ENCODE measurements at places on chromosomes 13 and 19. TPM values are rescaled to one million over a fixed set of nuclear protein-coding genes. Genes with fewer than 3 reads are reported as not detected.
A peak's percentile ranks its signal among the peaks of the same experiment; 100 is the strongest.

DNA sequence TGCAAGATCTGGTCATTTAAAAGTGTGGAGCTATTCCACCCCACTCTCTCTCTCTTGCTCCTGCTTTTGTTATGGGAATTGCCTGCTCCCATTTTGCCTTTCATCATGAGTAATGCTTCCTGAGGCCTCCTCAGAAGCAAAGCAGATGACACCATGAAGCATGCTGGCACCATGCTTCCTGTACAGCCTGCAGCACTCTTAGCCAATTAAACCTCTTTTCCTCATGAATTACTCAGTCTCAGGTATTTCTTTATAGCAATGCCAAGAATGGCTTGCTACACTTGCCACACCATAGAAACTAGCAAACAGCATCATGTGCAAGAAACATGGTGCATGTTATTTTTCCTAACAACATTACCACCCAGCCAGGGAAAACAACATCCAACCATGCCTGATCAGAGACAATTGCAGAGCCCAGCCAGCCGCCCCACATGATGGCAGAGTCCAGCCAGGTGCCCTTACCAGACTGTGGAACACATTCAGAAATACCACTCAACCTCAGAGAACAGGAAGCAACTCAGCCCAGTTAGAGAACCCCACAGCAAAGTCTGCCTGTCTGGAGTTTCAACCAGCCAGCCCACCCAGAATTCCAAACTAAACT is 36.9 kb downstream of the SYDE1 start:
- no peaks in the 10 kb centered on the region for H3K36me3 ChIP-seq
- no peak overlapping the region for H3K4me3 ChIP-seq
- peaks cover 3% of the 10 kb centered on the region for H3K27me3 ChIP-seq
- no peak for DNase-seq
- no peaks in the 10 kb centered on the region for H3K4me1 ChIP-seq

GRCh38 chr13:52980695-52981094 is 47.9 kb upstream of the OLFM4 start:
- no peak overlapping the region for H3K27ac ChIP-seq
- H3K4me3 ChIP-seq: no peak overlapping the region
- DNase-seq: no peak

GRCh38 chr13:34335014-34336007 is 517.4 kb downstream of the RFC3 start:
- no peaks in the 10 kb centered on the region for H3K4me1 ChIP-seq
- no peak overlapping the region for H3K27ac ChIP-seq
- no peaks in the 10 kb centered on the region for H3K36me3 ChIP-seq
- no peak overlapping the region for H3K4me3 ChIP-seq

DNA sequence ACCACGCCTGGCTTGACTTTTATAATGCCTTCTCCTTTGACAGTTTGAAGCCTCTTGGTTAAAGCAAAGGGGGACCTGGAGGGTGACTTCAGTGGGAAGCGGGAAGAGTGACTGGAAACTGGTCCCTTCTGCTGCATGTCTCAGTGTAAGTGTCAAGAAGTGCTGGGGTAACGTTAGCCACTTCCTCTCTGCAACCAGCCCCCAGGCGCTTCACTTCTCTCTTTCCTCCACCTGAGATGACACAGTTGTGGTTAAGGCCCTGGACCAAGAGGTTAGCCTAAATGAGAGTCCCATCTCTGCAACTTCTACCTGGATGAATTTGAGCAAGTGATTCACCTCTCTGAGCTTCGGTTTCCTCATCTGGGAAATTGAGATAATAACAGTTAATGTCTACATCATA is 16.3 kb downstream of the LEUTX start:
- no peak for DNase-seq
- H3K4me3 ChIP-seq: no peak overlapping the region
- H3K36me3 ChIP-seq: no peaks in the 10 kb centered on the region

DNA sequence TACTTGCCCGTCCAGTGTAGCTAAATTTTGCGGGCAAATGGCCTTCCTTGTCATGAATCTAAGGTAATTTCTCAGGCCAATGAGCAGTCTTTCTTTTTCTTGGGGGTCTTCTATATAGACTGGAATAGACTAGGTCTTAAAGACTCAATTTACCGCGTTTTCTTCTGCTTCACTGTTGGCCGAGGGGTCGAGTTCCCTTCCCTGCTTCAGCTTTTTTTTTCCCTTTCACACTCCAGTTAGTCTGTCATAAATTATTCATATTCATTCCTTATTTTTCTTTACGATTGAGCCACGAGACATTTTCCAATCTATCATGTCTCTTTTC is 276 bp downstream of the ALG11 start:
- H3K36me3 ChIP-seq: peaks cover 8% of the 10 kb centered on the region
- no peak for DNase-seq
- peaks cover 16% of the 10 kb centered on the region for H3K4me1 ChIP-seq
- peak overlapping the region; percentile 98 for H3K4me3 ChIP-seq
- peak overlapping the region; percentile 98 for H3K27ac ChIP-seq

DNA sequence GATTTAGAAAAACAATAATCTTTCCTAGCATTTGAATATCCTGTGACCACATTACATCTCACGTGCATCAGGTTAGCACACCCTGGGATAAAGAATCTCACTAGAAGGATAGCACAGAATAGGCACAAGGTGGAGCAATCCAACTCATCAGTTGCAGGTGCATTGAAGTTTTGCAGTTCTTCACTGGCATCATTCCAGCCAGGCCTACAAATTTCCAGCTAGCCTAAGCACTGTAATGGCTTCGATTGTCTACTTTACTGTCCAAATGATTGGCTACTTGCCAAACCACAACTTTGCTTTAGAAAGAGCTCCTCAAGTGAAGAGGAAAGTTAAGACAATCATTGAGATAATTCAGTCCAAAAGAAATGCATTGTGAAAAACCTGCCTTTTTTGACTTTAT is 89.5 kb downstream of the SPRY2 start:
- H3K4me3 ChIP-seq: no peak overlapping the region
- peaks cover 10% of the 10 kb centered on the region for H3K4me1 ChIP-seq
- no peak overlapping the region for H3K27ac ChIP-seq

GRCh38 chr13:103772576-103772975 is 706.4 kb upstream of the SLC10A2 start:
- H3K36me3 ChIP-seq: no peaks in the 10 kb centered on the region
- H3K27me3 ChIP-seq: no peaks in the 10 kb centered on the region
- H3K4me3 ChIP-seq: no peak overlapping the region
- no peak for DNase-seq
- H3K4me1 ChIP-seq: no peaks in the 10 kb centered on the region

GRCh38 chr19:6596621-6597020 is 5.7 kb upstream of the CD70 start:
- no peaks in the 10 kb centered on the region for H3K36me3 ChIP-seq
- no peak overlapping the region for H3K27ac ChIP-seq
- DNase-seq: no peak
- no peaks in the 10 kb centered on the region for H3K4me1 ChIP-seq
- H3K27me3 ChIP-seq: peaks cover 24% of the 10 kb centered on the region

- peaks cover 25% of the 10 kb centered on the region for H3K4me1 ChIP-seq
- no peaks in the 10 kb centered on the region for H3K27me3 ChIP-seq
- no peak overlapping the region for H3K4me3 ChIP-seq
- DNase-seq: no peak
- H3K36me3 ChIP-seq: peaks cover 16% of the 10 kb centered on the region
These were observed 15.1 kb downstream of the ILF3 start for GRCh38 chr19:10669246-10669645.

DNA sequence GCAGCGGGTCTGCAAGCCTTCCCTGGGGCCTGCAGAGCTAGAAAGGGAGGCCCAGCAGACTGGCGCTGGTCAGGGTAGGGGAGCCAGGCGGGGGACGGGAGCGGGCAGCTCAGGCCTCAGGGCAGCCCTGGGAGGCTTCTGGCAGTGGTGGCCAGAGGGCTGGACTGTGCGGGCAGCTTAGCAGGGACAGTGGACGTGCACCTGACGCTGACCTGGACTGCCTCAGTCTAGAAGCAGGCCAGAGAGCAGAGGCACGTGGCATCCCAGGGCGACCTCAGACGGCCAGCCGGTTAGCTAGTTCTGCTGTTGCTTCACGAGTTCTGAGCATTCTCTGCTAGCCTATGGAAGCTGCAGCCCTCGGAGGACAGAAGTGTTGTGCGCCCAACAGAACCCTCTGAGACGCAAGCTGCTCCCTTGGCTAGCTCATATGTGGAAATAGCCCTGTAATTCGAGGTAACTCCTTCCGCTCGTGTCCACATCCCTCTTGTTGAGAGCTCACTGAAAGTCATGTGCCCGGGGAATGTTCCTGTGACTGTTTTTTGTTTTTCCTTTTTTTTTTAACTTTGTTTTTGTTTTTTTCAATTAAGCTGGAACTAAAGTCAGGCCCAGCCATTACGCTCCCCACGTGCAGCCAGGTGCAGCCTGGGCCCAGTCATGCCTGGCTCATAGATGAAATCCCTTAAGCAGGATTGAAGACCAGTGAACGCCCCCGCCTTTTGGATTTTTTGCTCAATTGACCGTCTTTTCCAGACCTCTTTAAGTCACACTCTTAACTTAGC is 1.9 kb upstream of the FAM174C start:
- H3K4me3 ChIP-seq: peak overlapping the region; percentile 48
- peak overlapping the region; percentile 63 for H3K27ac ChIP-seq
- peaks cover 32% of the 10 kb centered on the region for H3K36me3 ChIP-seq
- H3K4me1 ChIP-seq: peaks cover 53% of the 10 kb centered on the region

GRCh38 chr19:45882652-45883585 is 3.0 kb downstream of the IRF2BP1 start:
- H3K27me3 ChIP-seq: no peaks in the 10 kb centered on the region
- peak overlapping the region; percentile 69 for H3K4me3 ChIP-seq
- H3K36me3 ChIP-seq: peaks cover 5% of the 10 kb centered on the region
- peak; percentile 94 for DNase-seq
- H3K27ac ChIP-seq: peak overlapping the region; percentile 57
- peaks cover 27% of the 10 kb centered on the region for H3K4me1 ChIP-seq

- no peaks in the 10 kb centered on the region for H3K36me3 ChIP-seq
- no peak overlapping the region for H3K4me3 ChIP-seq
- H3K4me1 ChIP-seq: peaks cover 5% of the 10 kb centered on the region
- no peak for DNase-seq
- H3K27ac ChIP-seq: no peak overlapping the region
These were observed 5.4 kb upstream of the UBL3 start for GRCh38 chr13:29855784-29856183.

- H3K36me3 ChIP-seq: no peaks in the 10 kb centered on the region
- H3K4me3 ChIP-seq: no peak overlapping the region
- H3K27me3 ChIP-seq: no peaks in the 10 kb centered on the region
- DNase-seq: no peak
- H3K27ac ChIP-seq: no peak overlapping the region
These were observed 3.3 kb upstream of the RAX2 start for GRCh38 chr19:3775374-3775711.

DNA sequence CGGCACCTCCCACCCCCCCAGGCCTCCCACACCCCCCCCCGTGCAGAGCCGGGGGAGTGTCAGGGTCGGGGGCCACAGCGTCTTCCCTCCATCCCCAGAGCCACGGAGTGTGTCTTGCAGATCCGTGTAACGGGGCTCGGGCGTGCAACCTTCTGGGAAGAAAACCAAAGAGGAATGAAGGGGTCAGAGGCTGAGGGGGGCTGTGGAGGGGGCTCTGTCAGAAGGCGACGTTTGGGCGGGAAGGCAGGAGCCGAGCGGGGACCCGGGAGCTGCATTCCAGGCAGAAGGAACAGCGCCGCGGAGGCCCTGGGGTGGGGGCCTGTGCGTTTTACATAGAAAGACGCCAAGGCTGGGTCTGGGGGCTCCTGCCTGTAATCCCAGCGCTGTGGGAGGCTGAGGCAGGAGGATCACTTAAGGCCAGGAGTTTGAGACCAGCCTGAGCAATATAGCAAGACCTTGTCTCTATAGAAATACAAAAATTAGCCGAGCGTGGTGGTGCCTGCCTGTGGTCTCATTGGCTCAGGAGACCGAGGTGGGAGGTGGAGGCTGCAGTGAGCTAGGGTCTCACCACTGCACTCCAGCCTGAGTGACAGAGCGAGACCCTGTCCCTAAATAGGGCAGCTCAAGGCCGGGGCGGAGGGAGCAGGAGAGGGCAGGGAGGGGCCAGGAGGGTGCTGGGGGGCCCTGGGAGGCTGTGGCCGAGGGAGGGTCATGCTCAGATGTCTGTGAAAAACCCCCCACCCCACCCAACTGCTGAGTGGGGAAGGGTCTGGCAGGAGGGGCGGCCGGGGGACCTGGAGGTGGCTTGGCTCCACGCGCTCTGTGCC is 27.8 kb downstream of the ARID3A start:
- no peak overlapping the region for H3K4me3 ChIP-seq
- H3K27me3 ChIP-seq: no peaks in the 10 kb centered on the region
- no peak for DNase-seq

- peaks cover 27% of the 10 kb centered on the region for H3K36me3 ChIP-seq
- H3K27ac ChIP-seq: no peak overlapping the region
- H3K4me3 ChIP-seq: no peak overlapping the region
- H3K4me1 ChIP-seq: no peaks in the 10 kb centered on the region
These were observed 6.5 kb upstream of the MIA start for GRCh38 chr19:40768869-40769268.

GRCh38 chr13:113466383-113466782 is 13.1 kb upstream of the ADPRHL1 start:
- H3K27ac ChIP-seq: no peak overlapping the region
- peaks cover 20% of the 10 kb centered on the region for H3K36me3 ChIP-seq
- no peak for DNase-seq
- no peaks in the 10 kb centered on the region for H3K27me3 ChIP-seq
- H3K4me1 ChIP-seq: no peaks in the 10 kb centered on the region

DNA sequence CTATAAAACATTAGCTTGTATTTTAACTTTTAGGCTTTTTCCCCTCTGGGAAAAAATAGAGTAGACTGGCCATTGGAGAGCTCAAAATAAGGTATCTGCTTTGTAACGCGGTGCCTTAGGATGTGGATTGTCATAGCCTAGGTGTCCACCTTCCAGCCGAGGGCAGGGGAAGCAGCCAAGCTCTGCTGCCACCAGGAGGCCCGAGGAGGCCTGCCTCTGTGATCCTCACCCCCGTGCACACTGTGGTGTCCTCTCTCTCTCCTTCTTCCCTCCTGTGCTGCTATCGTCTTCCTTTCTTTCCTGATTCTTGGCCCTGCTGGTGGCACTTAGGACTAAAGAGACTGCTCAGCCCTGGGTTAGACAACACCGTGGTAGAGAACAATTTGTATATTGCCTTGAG is 11.3 kb downstream of the HNRNPM start:
- no peak overlapping the region for H3K4me3 ChIP-seq
- peaks cover 83% of the 10 kb centered on the region for H3K4me1 ChIP-seq
- no peak overlapping the region for H3K27ac ChIP-seq
- H3K36me3 ChIP-seq: peaks cover 25% of the 10 kb centered on the region
- no peaks in the 10 kb centered on the region for H3K27me3 ChIP-seq
- DNase-seq: no peak

The CYP4F12 gene
- not detected for total RNA-seq

The PLPPR3 gene
- total RNA-seq: 18.2 TPM

The COQ8B gene
- 42.0 TPM for total RNA-seq

The FFAR2 gene
- total RNA-seq: not detected

The PABPC3 gene
- total RNA-seq: 0.16 TPM
